ENCODE measurements at places on chromosomes 2 and 18. TPM values are rescaled to one million over a fixed set of nuclear protein-coding genes. Genes with fewer than 3 reads are reported as not detected.

TRIM43 gene
- 0.66 TPM for total RNA-seq

PLCL1 gene
- total RNA-seq: 16.5 TPM

HOXD12 gene
- not detected for total RNA-seq

ZNF385B gene
- 0.14 TPM for total RNA-seq

ITGB6 gene
- 0.33 TPM for total RNA-seq

TWIST2 gene
- total RNA-seq: 1.2 TPM

SCYGR1 gene
- not detected for total RNA-seq

NAT8 gene
- not detected for total RNA-seq

SPATA3 gene
- total RNA-seq: not detected

MRO gene
- 1.4 TPM for total RNA-seq
